ENCODE measurements at places on chromosomes 11 and 22.
A peak's percentile ranks its signal among the peaks of the same experiment; 100 is the strongest.

DNA sequence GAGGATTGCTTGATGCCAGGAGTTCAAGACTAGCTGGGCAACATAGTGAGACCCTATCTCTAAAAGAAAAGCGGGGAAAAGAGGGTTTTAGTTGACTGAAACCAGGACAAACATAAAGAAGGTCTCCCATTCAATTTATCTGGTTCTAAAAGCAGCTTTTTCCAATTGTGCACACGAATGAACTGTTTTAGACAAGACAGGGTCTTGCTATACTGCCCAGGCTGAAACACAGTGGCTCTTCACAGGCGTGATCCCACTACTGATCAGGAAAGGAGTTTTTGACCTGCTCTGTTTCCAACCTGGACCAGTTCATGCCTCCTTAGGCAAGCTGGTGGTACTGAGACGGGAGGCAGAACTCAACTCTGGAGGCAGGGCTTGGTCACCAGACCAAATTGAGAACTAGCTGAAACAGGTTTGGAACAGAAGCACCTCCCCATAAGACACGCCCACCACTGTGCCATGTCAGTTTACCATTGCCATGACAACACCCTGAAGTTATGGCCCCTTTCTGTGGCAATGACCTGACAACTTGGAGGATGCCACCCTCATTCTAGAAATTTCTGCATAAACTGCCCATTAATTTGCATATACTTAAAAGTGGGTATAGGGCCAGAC lies 2.8 kb upstream of the NUCB2 start:
- DNase-seq = no peak

DNA sequence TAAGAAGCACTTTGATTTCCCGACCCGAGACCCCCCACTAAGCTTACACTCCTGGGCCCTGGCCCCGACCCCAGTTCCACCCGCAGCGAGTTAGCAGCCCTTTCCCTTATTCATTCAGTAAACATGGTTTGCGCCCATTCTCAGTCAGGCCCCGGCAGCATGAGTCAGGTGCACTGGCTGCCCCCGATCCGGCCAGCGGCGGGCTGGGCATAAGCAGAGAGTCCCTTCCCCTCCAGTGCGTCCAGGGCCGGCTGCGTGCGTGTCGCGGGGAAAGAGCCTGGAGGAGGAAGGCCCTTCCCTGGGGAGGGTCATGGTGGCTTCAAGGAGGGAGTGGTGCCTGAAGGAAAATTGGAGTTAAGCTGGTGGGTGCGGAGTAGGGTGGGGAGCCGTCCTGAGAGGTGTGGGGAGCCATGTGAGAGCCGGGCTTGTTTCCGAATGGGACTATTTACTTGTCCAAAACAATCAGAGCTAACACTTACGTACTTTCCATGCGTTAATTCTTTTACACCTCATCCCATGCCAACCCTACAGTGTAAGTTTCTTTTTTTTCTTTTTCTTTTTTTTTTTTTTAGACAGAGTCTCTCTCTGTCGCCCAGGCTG lies 657 bp downstream of the IGHMBP2 start:
- peak; percentile 39 for DNase-seq

- DNase-seq = no peak
Measured at GRCh38 chr22:49134076-49134475, 693.6 kb downstream of the BRD1 start.

GRCh38 chr11:119918347-119918746 lies 189.3 kb upstream of the NECTIN1 start:
- DNase-seq = no peak

GRCh38 chr11:69839516-69839915 lies 20.3 kb upstream of the FGF3 start:
- DNase-seq = no peak

DNA sequence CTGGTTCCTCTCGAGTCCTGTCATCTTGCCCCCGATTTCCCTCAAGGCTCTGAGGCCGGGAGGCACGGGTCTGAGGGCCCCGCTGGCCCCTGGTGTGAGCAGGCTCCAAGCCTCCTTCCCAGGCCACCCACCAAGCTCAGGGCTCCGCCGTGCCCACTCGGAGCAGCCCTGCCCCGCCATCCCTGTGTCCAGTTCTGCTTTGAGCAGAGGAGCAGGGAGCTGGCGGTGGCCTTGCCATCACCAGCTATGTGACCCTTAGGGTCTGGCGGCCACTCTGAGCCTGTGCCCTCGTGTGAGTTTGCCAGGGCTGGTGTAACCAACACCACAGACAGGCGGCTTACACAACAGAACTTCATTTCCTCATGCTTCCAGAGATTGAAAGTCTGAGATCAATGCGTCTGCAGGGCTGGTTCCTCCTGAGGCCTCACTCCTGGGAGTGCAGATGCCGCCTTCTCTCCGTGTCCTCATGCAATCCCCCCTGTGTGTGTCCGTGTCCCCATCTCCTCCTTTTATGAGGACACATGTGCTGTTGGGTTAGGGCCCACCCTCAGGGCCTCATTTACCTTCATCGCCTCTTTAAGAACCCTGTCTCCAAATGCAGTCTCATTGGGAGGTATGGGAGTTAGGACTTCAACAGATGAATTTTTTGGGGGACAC lies 36.5 kb upstream of the CELSR1 start:
- DNase-seq = peak; percentile 11

DNA sequence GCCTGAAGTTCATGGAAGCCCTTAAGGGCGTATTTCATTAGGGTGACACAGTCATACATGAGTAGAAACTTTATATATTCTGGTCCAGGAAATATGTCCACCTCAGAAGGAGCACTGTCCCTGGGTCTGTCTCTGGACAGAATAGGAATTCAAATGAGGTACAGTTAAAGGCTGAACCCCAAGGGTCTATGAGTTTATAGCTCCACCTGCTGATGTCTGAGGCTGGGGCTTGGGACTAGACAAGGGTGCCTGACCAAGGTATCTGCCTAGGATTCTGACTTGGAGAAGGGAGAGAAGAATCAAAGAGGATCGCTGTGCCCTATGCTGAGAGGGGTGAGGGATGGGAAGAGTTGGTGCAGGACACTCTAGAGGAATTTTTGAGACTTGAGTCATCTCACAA lies 14.9 kb downstream of the HEPHL1 start:
- no peak for DNase-seq

- no peak for DNase-seq
Measured at GRCh38 chr11:19800162-19800561, 87.5 kb downstream of the NAV2 start.

DNA sequence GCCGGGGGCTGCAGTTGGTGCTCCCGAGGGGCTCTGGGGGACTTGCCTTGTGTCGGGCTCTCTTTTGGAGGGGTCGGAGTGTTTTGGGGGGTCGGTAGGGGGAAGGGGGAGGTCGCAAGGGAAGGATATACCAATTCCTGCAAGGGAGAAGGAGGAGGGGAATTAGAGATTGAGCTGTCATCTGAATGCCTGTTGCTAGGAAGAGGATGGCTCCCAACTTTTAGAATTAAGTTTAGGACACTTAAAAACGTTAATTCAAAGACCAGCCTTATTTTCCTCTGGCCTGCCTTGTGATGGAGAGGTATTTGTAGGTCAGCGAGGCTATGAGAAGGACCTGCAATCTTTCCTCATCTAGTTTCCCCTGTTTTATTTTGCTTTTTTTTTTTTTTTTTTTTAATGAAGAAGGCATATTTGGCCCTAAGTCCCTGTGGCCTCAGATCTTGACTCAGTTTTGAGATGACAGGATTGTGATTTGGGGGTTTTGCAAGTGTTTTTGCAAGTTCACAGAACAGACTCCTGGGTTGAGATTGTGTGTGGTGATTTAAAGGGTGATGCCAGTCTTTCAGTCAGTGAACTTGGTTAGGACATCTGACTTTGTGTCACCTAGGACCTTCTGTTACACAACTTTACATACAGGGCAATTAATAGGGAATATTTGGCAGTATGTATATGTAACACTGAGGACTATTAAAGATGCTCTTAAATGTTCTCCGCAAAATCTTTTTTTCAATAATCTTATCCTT lies 672 bp downstream of the TMEM135 start:
- no peak for DNase-seq

DNA sequence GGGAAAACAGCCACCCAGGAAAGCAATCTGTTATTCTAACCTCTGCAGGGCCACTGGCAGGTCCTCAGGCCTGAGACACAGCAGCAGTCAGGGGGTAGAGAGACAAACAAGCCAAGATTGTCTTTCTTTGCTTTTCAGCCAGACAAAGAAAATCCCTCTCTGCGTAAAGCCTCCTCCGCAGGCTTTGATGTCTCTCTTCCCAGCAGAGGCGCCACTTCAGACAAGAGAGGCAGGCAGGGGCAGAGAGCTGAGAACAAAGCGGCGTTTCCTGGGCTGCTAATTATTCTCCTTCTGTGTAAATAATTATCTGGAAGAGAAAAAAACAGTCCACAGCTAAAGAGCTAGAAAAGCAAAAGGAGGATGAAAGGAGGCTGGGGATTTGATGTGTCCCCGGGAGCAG lies 102.7 kb upstream of the SEZ6L start:
- DNase-seq = no peak

- DNase-seq = no peak
Measured at GRCh38 chr11:16786131-16786530, 47.7 kb downstream of the C11orf58 start.

DNA sequence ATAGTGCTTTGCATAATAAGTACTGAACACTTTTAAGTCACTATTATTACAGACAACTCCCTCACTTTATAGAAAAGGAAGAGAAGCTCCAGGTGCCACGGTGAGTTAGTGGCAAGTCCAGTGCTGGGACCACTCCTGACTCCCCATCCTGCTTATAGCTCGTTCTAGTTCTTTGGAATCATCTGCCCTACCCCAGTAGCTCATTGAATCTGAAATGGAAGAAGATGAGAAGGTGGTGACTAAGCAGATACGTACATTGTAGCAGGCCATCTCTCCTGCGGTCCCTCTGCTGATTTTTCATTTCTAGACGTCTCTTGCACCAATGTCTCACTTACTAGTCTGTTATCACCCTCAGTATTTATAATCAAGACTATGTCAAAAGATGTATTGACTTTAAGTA lies 21.6 kb downstream of the MMP20 start:
- DNase-seq = no peak

DNA sequence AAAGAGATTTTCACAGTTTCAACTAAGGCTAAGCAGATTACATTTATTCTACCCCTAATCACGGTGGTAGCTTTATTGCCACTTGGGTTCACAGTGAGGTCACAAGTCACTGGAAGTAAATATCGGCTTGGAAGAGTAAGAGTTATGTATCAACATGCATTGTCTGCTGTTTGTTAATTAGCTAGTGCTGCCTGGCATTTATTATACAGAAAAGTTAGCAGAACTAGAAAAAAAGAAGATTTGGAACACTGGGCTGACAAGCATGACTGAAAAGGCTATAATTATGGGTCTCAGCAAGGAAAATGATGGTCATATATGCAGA lies 13.7 kb upstream of the RAB38 start:
- DNase-seq = no peak

DNA sequence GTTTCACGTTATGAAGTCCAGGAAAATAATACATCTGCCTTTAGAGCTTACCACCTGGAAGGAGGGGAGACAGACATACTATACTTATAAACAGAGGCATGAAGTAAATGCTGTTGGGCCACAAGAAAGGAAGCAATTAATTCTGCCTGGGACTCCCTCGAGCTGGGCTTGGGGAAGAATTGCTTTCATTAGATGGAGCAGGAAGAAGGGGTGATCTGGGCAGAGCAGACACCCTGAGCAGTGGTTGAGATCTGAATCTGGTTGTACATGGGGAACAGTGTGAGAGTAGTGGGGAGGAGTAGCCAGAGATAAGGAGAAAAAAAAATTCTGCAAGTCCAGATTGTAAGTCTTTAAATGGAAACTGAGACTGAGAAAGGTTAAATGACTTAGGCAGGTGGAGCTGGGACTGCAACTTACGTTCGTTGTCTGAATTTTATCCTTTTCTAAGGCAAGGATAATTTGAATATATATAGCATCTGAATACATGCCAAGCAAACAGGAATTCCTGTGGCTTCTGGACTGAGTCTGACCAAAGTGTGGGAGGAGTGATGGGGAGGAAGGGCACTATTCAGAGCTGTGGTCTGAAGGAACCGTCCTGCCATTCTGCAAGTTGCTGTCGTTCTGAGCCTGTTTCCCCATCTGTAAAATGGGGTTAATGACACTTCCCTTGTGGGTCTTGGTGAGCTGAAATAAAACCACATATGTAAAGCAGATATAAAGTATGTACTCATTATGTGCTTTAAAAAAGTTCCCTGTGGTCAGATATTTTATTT lies 7.9 kb downstream of the NCAM1 start:
- no peak for DNase-seq

GRCh38 chr22:30286813-30287647 lies 2.3 kb downstream of the CASTOR1 start:
- peak; percentile 73 for DNase-seq

DNA sequence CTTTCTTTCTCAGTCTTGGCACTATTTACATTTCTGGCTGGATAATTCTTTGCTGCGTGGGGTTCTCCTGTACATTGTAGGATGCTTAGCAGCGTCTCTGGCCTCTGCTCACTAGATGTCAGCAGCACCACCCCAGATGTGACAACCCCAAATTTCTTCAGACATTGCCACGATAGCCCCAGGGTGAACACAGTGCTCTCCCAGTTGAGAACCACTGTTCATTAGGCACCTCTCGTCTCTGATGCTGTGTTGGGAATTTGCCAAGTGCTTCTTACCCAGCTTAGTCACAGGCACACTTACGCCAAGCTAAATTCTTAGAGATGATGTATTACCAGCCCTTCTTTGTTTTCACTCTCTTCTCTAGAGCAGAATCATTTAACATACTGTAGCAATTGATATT lies 9.4 kb downstream of the TRIM6 start:
- DNase-seq = peak; percentile 38

DNA sequence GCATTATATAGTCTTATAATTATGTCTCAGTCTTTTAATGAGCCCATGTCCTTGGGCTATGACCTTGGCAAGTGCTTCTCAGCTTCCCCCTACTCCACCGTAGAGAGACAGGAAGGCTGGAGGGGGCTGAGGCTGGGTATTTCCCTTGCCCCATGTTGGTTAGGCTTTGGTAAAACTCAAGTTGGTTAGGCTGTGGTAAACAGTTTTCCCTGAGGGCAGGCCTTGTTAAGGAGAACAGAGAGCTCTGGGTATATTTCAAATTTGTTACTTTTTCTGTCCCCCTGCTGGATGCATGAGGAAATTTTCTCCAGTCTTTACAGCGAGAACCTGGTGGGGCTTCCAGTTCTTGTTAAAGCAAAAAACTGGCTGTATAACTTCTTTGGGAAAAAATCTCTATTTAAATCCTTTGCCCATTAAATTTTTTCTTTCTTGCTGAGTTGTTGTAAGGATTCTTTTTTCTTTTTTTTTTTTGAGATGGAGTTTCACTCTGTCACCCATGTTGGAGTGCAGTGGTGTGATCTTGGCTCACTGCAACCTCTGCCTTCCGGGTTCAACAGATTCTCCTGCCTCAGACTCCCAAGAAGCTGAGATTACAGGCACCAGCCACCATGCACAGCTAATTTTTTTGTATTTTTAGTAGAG lies 12.2 kb upstream of the DCHS1 start:
- DNase-seq = no peak

- no peak for DNase-seq
Measured at GRCh38 chr11:116478669-116479668, 293.8 kb downstream of the BUD13 start.

DNA sequence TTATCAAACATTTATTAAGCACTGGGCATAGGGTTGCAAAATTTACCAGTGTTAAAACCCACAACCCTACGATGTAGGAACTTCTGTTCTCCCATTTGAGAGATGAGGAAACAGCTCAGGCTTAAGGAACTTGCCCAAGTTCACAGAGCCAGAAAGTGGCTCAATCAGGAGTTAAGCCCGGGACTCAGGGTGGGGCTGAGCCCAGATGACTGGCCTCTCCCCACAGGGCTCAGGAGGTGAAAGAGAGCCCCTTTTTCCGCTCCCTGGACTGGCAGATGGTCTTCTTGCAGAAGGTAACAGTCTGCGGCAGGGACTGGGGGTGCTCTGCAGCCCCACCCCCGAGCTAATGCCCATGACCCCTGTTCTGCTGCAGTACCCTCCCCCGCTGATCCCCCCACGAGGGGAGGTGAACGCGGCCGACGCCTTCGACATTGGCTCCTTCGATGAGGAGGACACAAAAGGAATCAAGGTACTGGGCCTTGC lies 5.6 kb upstream of the ANKRD13D start:
- DNase-seq = no peak

Data from adrenal gland (tissue), 19 donors.